ENCODE measurements at places on chromosomes 7 and 10.

GRCh38 chr10:59626523-59626869, 83.2 kb downstream of the SLC16A9 start:
- no peak for DNase-seq

DNA sequence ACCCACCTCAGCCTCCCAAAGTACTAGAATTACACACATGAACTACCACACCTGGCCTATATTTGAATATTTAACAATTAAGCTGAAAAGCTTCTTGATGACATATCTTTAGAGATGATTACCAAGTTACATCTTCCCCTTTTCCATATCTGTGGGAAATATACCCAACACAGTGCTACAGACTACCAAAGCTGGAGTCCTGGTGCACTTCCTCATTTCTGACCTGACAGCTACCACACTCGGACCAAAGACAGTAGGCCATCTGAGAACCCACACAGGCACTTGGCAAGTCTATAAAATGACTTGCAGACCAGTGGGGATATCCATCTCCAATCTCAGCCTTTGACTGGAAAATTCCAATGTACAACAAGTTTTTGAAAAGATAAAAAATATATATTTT, 270.4 kb upstream of the KLF14 start:
- no peak for DNase-seq

DNA sequence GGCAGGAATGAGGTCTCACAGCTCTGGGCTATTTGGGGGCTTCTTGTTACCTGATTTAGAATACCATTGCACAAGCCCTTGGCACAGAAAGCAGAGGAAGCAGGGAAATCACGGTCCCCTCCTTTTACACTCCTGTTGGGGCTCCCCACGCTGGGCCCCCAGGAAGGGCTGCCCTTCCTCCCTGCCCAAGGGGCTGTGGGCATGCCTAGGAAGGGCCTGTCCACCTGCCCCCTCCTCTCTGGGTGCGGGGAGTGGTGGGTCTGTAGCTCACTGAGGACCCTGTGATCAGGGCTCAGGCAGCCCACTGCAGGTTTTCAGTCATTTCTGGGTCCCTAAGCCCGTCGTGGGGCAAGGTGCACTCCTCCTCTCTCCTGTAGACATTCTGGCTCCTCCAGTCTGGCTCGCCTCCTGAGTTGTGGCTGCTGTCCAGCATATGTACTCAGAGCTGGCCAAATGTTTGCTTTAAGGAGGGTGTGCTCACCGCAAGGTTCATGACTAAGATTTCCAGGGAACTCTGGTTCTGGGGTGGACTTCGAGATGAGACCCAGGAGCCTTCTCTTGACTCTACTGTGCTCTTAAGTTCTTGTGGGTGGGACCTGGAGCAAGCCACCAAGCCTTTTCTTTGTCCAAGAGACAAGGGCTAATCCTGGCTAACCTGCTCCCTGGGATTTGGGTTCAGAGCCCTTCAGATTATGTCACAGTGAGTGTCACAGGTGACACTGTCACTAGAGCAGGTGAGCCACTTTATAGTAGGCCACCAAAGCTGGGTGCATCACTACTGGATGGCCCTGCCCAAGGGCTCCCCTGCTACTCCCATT, 56.0 kb downstream of the TACR2 start:
- DNase-seq, result peak; percentile 46

- no peak for DNase-seq
These were observed 260.8 kb upstream of the MKI67 start for GRCh38 chr10:128386816-128387604.

GRCh38 chr7:149191851-149192250, 3.5 kb upstream of the ZNF282 start:
- DNase-seq, result no peak

GRCh38 chr7:156173346-156173745, 361.1 kb upstream of the SHH start:
- DNase-seq, result no peak

DNA sequence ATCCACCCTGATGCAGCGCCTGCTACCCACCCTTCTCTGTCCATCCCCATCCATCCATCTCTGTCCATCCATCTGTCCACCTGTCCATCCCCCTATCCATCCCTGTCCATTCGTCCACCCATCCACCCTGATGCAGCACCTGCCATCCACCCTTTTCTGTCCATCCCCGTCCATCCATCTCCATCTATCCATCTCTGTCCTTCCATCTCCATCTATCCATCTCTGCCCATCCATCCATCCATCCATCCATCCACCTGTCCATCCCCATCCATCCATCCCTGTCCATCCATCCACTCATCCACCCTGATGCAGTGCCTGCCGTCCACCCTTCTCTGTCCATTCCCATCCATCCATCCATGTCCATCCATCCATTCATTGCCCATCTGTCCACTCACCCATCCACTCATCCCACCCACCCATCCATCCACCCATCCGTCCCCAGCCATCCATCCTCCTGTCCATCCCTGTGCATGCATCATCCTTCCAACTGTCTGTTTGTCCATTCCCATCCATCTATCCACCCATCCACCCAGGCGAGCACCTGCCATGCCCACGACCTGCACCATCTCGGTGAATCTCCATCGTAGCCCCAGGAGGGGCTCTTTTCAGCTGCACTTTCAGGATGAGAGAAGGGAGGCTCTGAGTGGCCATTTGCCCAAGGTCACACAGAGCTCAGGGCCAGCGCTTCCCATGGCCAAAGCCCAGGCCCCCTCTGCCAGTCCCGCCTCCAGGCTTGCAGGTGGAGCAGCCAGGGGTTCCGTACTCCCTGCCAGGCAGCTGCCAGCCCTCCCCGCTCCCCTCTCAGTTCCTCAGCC, 137.4 kb downstream of the LHPP start:
- DNase-seq, result no peak

- no peak for DNase-seq
These were observed 8.5 kb upstream of the GLCCI1 start for GRCh38 chr7:7959979-7960670.

Data from iPS-NIHi11 (cell line).